ENCODE measurements at places on chromosomes 2 and 18. TPM values are rescaled to one million over a fixed set of nuclear protein-coding genes. Genes with fewer than 3 reads are reported as not detected.
A peak's percentile ranks its signal among the peaks of the same experiment; 100 is the strongest.

Gene ZBTB7C
- 10.9 TPM for total RNA-seq

GRCh38 chr2:14647714-14648113, 15.2 kb downstream of the LRATD1 start:
- no peaks in the 10 kb centered on the region for H3K36me3 ChIP-seq
- no peak overlapping the region for H3K4me3 ChIP-seq
- no peak overlapping the region for H3K27ac ChIP-seq
- no peak for DNase-seq
- no peaks in the 10 kb centered on the region for H3K4me1 ChIP-seq

- H3K36me3 ChIP-seq, result no peaks in the 10 kb centered on the region
- H3K27me3 ChIP-seq, result no peaks in the 10 kb centered on the region
- DNase-seq, result no peak
- H3K27ac ChIP-seq, result no peak overlapping the region
Measured at GRCh38 chr2:209501579-209501978, 77.7 kb downstream of the MAP2 start.

- peak overlapping the region; percentile 39 for H3K27ac ChIP-seq
- no peak for DNase-seq
- H3K27me3 ChIP-seq, result no peaks in the 10 kb centered on the region
- peaks cover 21% of the 10 kb centered on the region for H3K4me1 ChIP-seq
- peak overlapping the region; percentile 61 for H3K4me3 ChIP-seq
- no peaks in the 10 kb centered on the region for H3K36me3 ChIP-seq
Measured at GRCh38 chr2:239275847-239276831, 124.7 kb downstream of the HDAC4 start.

Gene RAB6C
- total RNA-seq, result 0.68 TPM

Gene USP40
- total RNA-seq, result 30.0 TPM

- no peaks in the 10 kb centered on the region for H3K36me3 ChIP-seq
- no peak for DNase-seq
- H3K4me1 ChIP-seq, result no peaks in the 10 kb centered on the region
- H3K27ac ChIP-seq, result no peak overlapping the region
Measured at GRCh38 chr18:76328140-76328539, 166.9 kb downstream of the ZNF516 start.

Gene TSPYL6
- 0.14 TPM for total RNA-seq

Gene TEKT4
- total RNA-seq, result not detected

Gene SERPINB10
- total RNA-seq, result not detected

DNA sequence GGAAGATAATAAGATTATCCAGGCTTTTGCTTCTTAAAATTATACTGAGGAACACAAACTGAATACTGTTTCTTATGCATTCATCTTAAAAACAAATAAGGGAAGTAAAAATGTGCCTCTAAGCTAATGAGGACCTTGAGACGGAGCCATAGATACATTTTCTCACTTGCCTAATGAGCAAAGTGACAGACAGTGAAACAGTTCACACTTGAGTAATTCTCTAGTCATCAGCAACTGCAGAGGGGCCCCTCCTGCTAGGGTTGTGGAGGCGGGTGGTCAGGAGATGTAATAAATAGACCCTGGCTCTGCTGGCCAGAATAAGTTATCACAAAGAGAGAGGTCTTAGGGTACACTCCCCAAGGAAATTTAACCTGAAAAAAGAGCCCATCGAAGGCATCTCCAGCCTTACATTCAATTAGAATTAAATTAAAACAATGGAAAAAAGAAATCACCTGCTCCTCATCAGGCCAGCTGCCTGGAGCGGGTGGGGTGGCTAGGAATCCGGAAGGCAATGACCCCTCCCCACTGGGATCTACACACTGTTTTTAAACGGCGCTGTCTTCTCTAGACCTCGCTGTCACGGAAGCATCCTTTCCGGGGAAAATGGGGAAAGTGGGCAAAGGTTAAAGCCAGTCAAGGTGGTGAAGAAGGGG, 32.6 kb upstream of the INSIG2 start:
- H3K27me3 ChIP-seq, result no peaks in the 10 kb centered on the region
- no peak overlapping the region for H3K27ac ChIP-seq
- DNase-seq, result no peak

DNA sequence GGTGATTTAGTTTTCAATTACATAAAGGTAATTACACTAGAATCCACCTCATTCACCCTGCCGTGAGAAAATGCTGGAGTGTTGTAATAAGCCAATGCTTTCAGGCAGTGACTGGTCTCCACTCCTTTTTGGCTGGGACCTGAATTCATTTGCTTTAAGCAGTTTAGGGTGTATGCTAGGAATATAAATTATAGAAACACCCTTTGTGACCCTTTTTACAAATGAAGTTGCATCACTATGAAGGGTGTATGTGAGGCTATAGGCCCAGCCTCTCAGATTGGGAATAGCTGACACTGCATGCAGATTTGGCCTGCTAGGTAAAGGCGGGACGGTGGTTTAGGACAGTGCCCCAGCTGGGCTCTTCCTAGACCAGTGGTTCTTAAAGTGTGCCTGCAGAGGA, 50.8 kb upstream of the NFE2L2 start:
- H3K4me1 ChIP-seq, result peaks cover 18% of the 10 kb centered on the region
- no peak overlapping the region for H3K27ac ChIP-seq
- no peaks in the 10 kb centered on the region for H3K36me3 ChIP-seq

DNA sequence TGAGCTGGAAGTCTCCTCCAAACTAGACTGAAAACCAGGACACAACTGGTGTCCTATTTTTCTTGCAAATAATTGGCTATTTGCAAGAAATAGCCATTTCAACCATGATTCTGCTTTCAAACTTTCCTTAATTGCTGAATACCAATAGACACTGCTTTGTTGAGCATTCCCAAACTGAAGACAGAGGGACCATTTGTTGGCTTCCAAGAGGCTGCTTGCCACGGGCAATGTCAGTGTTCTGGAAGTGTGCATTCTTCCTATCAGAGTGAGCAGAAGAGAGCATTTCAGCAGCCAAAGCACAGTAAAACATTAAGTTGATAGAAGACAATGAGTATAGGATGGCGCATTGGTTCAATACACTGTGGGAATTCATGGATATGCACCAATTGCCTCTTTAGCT, 360.5 kb upstream of the RGPD4 start:
- H3K4me3 ChIP-seq, result no peak overlapping the region
- no peak overlapping the region for H3K27ac ChIP-seq
- H3K27me3 ChIP-seq, result no peaks in the 10 kb centered on the region
- H3K4me1 ChIP-seq, result peaks cover 10% of the 10 kb centered on the region

Gene HAAO
- total RNA-seq, result 25.3 TPM

DNA sequence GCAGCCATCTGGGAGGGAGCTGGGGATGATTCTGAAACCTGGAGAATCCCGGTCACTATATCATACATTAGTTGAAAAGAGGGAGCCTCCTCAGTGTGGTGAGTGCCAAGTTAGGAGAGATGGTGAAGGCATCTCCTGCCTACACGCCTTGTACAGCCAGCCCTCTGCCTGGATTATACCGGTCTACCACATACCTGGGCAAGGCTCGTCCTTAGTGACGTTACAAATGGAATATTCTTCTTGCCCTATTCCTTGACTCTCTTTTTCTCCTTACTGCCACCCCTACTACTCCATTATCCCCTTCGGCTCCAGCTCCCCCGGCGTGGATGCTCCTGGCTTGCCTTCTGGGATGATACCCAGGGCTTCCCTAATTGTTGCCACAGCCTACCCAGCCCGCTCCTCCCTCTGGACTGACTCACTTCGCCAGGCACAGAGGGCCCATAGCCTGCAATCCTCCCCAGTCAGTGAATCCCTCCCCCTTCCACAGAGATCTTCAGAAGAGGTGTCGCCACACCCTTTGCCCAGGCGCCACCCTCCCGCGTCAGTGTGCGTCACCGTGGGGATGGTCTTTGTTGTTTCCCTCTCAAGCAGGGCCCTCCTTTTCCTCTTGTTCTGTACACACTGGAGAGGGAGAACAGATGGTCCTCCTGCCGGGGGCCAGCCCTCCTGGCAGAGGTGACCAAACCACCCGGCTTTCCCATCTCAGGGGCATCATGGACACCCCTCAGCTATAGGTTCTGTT, 115.2 kb upstream of the EPAS1 start:
- no peaks in the 10 kb centered on the region for H3K27me3 ChIP-seq
- no peak overlapping the region for H3K4me3 ChIP-seq
- no peak overlapping the region for H3K27ac ChIP-seq
- H3K36me3 ChIP-seq, result no peaks in the 10 kb centered on the region
- H3K4me1 ChIP-seq, result peaks cover 10% of the 10 kb centered on the region

GRCh38 chr18:1261054-1261453, 356.4 kb downstream of the ADCYAP1 start:
- no peaks in the 10 kb centered on the region for H3K27me3 ChIP-seq
- no peak overlapping the region for H3K4me3 ChIP-seq
- H3K27ac ChIP-seq, result no peak overlapping the region
- H3K4me1 ChIP-seq, result no peaks in the 10 kb centered on the region
- no peaks in the 10 kb centered on the region for H3K36me3 ChIP-seq
- no peak for DNase-seq

Gene CTAGE1
- not detected for total RNA-seq

Gene ALPI
- total RNA-seq, result not detected

Gene TUBA4B
- total RNA-seq, result not detected

Gene PJVK
- total RNA-seq, result 1.8 TPM

DNA sequence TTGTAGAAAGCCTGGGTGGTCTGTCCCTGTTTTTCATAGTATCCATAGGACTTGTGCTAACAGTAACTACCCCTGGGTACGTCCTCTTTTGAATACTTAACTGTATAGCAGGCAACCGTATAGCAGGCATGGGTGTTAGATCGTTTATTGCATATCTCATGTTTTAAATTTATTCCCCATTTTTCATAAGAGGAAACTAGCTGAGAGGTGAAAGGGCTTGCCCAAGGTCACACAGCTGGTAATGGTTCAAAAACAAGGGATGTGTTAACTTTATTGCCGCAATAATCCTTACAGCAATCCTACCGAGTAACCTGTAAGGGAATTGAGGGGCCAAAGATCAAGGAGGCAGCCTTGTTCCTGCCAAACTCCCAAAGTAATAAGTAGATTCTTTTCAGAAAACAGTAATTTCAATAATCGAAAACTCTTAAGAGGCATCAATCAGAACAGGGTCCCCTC, 990 bp upstream of the MGAT4A start:
- peak overlapping the region; percentile 84 for H3K4me3 ChIP-seq
- peaks cover 34% of the 10 kb centered on the region for H3K4me1 ChIP-seq
- H3K27me3 ChIP-seq, result no peaks in the 10 kb centered on the region
- peak overlapping the region; percentile 74 for H3K27ac ChIP-seq
- H3K36me3 ChIP-seq, result no peaks in the 10 kb centered on the region

DNA sequence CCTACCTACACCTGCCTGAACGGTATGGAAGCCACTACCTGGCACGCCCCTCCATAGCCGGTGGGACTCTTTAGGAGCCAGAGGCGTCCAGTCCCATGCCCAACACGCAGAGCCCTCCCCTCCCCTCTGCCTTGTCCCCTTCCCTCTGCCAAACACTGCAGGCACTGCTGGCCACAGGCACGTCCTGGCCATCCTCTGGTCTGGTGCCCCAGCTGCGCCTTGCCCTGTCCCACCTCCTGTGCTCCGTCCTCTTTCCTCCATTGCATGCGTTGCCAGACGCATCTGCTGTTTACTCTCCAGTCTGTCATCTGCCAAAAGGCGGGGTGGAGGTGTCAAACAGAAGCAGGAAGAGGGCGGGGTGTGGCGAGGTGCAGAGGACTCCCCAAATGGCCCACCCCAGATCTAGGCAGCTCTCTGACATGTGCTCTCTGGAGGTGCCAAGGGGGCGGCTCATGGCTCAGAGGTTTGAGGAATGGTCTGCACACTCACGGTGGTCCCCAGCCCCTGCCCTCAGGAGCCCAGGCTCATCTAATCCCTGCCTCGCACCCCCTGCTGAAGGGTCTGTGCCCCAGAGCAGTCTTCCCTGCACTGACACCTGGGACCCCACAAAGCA, 45.1 kb downstream of the HS6ST1 start:
- H3K27me3 ChIP-seq, result no peaks in the 10 kb centered on the region
- no peaks in the 10 kb centered on the region for H3K4me1 ChIP-seq
- no peak overlapping the region for H3K4me3 ChIP-seq

Gene GBX2
- not detected for total RNA-seq

GRCh38 chr18:21064347-21064746, 47.3 kb downstream of the ROCK1 start:
- H3K4me3 ChIP-seq, result no peak overlapping the region
- H3K27me3 ChIP-seq, result no peaks in the 10 kb centered on the region
- H3K27ac ChIP-seq, result no peak overlapping the region
- no peaks in the 10 kb centered on the region for H3K4me1 ChIP-seq

DNA sequence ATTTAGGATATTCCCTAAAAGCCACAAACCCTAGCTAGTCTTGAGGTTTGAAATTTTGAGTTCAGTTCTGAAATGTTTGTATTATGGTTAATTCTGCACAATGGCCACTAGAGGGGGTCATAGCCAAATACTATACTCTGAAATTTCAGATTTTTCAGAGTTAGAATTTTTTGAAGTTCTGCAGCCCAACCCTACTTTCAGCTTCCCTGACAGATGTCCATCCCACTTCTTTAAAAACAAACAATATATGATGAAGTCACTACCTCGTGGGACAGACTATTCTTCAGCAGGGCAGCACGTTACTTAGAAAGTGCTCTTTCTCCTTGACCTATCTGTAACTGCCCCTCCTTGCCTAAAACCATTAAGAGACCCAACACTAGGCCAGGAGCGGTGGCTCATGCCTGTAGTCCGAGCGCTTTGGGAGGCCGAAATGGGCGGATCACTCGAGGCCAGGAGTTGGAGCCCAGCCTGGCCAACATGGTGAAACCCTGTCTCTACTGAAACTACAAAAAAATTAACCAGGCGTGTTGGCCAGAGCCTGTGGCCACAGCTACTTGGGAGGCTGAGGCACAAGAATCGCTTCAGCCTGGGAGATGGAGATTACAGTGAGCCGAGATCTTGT, 48.2 kb upstream of the PAPOLG start:
- H3K36me3 ChIP-seq, result no peaks in the 10 kb centered on the region
- no peak for DNase-seq
- H3K27me3 ChIP-seq, result no peaks in the 10 kb centered on the region
- no peak overlapping the region for H3K27ac ChIP-seq
- no peak overlapping the region for H3K4me3 ChIP-seq

- H3K36me3 ChIP-seq, result no peaks in the 10 kb centered on the region
- H3K27ac ChIP-seq, result peak overlapping the region; percentile 1
- no peaks in the 10 kb centered on the region for H3K27me3 ChIP-seq
Measured at GRCh38 chr2:20516291-20516645, 69.4 kb downstream of the RHOB start.

Gene ALLC
- total RNA-seq, result not detected

Gene SDC1
- total RNA-seq, result 3.1 TPM

Gene DNAJC5G
- not detected for total RNA-seq

DNA sequence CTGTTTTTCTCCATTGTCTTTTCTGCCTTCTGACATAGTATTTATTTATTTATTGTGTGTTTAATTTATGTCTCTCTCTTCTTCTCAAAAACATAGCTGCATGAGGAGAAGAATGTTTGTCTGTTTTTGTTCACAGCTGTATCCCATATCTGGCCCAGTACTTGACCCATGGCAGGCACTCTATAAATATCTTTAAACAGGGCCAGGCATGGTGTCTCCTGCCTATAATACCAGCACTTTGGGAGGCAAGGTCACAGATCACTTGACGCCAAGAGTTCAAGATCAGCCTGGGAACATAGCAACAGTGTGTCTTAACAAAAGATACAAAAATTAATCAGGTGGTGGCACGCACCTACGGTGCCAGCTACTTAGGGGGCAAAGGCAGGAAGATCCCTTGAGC, 361.3 kb upstream of the KLHL29 start:
- no peak for DNase-seq
- no peaks in the 10 kb centered on the region for H3K27me3 ChIP-seq
- no peaks in the 10 kb centered on the region for H3K4me1 ChIP-seq
- no peaks in the 10 kb centered on the region for H3K36me3 ChIP-seq

- H3K4me1 ChIP-seq, result no peaks in the 10 kb centered on the region
- no peak overlapping the region for H3K4me3 ChIP-seq
- no peak overlapping the region for H3K27ac ChIP-seq
- DNase-seq, result no peak
- H3K27me3 ChIP-seq, result no peaks in the 10 kb centered on the region
- no peaks in the 10 kb centered on the region for H3K36me3 ChIP-seq
Measured at GRCh38 chr18:5414546-5414945, 119.0 kb upstream of the ZBTB14 start.

Gene DNAH6
- total RNA-seq, result not detected

Gene FAM237A
- not detected for total RNA-seq
